Chondrocyte (in vitro differentiated cells): ENCODE measurements at places on chromosomes 2 and 18. TPM values are rescaled to one million over a fixed set of nuclear protein-coding genes. Genes with fewer than 3 reads are reported as not detected.

The FZD7 gene
- 61.0 to 66.2 TPM (median 63.1 TPM) in 3 replicates for total RNA-seq

The RAB6C gene
- total RNA-seq: 0.24 to 0.37 TPM (median 0.31 TPM) in 3 replicates

DNA sequence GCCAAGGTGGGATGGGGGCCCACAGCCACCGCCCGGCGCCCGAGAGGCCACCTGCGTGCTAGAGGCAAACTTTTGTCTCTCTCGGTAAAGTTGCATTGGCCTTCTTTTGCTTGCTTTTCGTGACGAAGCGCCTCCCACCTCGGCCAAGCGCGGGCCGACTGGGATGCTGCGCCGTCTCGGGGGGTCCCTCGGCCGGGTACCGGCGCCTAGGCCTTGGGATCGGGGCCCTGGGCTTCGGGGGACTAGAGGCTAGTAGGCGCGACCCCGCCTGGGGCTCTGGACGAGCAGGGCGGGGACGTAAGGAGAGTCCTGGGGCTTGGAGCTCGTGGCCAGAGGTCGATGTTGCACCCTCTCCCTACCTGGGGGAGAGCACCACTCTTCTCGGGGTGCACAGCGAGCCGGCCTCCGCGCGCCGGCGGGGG lies 545 bp downstream of the GLI2 start:
- peaks cover 2% of the 10 kb centered on the region for H3K36me3 ChIP-seq
- H3K27me3 ChIP-seq: no peaks in the 10 kb centered on the region

DNA sequence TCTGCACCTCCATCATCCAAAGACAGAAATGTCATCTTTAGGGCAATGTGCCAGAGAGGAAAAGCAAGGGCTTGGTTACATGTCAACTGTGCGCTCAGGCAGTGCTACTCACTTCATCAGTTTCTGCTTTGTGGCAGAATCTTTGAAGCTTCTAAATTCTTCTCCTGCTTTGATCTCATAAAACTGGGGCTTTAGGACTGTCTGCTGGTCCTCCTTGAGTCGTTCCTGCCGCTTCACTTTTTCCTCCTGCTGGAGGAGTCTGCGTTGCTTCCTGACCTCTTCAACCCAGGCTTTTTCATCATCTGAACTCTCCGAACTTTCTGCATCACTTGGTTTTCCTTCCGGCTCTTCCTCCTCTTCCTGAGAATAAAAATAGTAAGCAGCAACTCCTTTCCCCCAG lies 100.8 kb downstream of the NOL10 start:
- no peaks in the 10 kb centered on the region for H3K27me3 ChIP-seq
- no peak for DNase-seq
- H3K36me3 ChIP-seq: peaks cover 22% of the 10 kb centered on the region
- H3K4me1 ChIP-seq: peaks cover 42% of the 10 kb centered on the region

GRCh38 chr18:986552-986951 lies 81.9 kb downstream of the ADCYAP1 start:
- H3K4me3 ChIP-seq: no peak overlapping the region
- peaks cover 46% of the 10 kb centered on the region for H3K4me1 ChIP-seq
- peak overlapping the region; percentile 62 for H3K27ac ChIP-seq
- no peaks in the 10 kb centered on the region for H3K27me3 ChIP-seq

DNA sequence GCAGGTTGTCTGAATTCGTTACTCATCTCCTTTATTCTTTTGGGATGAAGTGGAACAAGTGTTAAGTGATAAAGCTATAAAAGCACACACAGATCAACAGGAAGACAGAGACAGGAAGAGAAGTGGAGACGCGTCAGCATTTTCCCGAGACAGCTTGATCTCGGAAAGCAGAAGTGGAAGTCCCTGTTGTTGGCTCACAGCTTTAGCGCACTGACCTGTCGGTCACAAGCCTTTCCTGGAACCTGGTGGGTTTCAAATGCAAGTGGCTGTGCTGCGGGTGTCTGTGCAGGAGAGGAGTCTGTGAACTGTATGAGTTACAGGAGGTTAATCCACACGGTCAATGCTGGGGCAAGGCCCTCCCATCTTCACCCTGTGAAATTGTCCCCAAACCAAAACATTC lies 116.6 kb upstream of the PELI1 start:
- no peaks in the 10 kb centered on the region for H3K36me3 ChIP-seq
- no peak overlapping the region for H3K27ac ChIP-seq
- peaks cover 40% of the 10 kb centered on the region for H3K4me1 ChIP-seq
- no peak for DNase-seq

DNA sequence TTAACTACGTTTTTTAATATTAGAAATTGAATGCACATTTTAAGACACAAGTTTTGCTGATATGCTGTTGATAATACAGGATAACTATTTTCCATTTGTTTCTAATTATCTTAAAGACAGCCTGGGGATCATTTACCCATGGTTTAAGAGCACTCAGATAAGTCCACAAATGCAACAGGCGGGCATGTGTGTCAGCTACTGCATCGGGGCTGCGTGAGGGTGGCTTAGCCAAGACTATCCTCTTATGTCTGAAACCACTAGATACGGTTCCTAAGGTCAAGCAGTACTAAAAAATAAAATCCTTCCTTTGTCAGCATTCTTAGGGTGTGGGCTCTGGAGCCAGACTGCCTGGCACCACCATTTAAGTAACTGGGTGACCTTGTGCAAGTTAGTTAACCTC lies 254.8 kb downstream of the SATB2 start:
- H3K4me1 ChIP-seq: no peaks in the 10 kb centered on the region
- DNase-seq: no peak
- peaks cover 28% of the 10 kb centered on the region for H3K27me3 ChIP-seq
- no peaks in the 10 kb centered on the region for H3K36me3 ChIP-seq

DNA sequence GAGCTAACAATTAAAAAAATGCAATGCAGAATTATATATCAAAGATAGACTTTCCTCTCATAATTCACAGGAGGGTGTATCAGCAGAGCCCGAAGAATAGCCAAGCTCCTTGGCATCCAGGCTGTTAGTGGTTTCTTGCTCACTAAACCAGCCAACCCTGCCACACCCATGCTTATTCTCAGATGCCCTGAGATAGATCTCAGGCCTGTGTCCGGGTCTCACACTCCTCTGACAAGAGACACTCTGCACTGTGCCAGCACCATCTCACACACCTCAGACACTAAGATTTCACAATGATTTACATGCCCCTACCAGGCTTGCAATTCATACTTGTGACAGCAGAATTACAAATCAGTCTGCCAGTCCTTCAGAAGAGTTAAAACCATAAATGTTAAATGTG lies 64.5 kb downstream of the OSBPL1A start:
- no peaks in the 10 kb centered on the region for H3K4me1 ChIP-seq
- DNase-seq: no peak
- no peak overlapping the region for H3K27ac ChIP-seq
- H3K27me3 ChIP-seq: no peaks in the 10 kb centered on the region

The CD28 gene
- total RNA-seq: 0.05 TPM in 1 of 3 replicates, not detected in the others

DNA sequence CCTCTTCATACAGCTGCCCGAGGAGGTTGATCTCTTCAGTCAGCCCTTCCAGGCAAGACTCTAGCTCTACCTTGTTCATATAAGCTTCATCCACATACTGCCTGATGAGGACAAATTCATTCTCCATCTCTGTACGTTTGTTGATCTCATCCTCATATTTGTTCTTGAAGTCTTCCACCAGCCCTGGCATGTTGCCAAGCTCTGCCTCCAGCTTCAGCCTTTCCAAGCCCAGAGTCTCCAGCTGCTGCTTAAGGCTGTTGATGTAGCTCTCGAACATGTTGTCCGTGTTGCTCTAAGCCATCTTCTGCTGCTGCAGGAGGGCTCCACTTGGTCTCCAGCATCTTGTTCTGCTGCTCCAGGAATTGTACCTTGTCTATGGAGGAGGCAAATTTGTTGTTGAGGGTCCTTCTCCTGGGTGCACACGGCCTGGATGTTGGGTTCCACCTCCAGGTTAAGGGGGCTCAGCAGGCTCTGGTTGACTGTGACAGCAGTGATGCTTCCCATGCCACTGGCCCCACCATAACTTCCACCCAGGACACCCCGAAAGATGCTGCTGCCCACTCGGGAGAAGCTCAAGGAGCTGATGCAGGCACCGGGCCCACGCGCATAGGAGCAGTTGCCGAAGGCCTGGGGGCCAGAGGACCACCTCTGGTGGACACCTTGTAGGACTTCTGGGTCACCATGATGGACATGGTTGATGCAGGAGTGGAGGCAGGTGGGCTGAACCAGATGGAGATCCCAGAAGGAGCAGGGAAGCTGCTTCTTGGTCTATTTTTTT lies 30.3 kb downstream of the ICA1L start:
- peaks cover 5% of the 10 kb centered on the region for H3K36me3 ChIP-seq
- no peaks in the 10 kb centered on the region for H3K27me3 ChIP-seq
- peak; percentile 82 for DNase-seq
- no peak overlapping the region for H3K27ac ChIP-seq
- H3K4me1 ChIP-seq: no peaks in the 10 kb centered on the region

GRCh38 chr2:74048843-74049519 lies 64.3 kb downstream of the TET3 start:
- H3K27ac ChIP-seq: no peak overlapping the region
- no peak overlapping the region for H3K4me3 ChIP-seq
- H3K36me3 ChIP-seq: peaks cover 10% of the 10 kb centered on the region
- peaks cover 31% of the 10 kb centered on the region for H3K4me1 ChIP-seq
- H3K27me3 ChIP-seq: no peaks in the 10 kb centered on the region
- no peak for DNase-seq

The IMMT gene
- total RNA-seq: 62.3 to 75.0 TPM (median 70.1 TPM) in 3 replicates

DNA sequence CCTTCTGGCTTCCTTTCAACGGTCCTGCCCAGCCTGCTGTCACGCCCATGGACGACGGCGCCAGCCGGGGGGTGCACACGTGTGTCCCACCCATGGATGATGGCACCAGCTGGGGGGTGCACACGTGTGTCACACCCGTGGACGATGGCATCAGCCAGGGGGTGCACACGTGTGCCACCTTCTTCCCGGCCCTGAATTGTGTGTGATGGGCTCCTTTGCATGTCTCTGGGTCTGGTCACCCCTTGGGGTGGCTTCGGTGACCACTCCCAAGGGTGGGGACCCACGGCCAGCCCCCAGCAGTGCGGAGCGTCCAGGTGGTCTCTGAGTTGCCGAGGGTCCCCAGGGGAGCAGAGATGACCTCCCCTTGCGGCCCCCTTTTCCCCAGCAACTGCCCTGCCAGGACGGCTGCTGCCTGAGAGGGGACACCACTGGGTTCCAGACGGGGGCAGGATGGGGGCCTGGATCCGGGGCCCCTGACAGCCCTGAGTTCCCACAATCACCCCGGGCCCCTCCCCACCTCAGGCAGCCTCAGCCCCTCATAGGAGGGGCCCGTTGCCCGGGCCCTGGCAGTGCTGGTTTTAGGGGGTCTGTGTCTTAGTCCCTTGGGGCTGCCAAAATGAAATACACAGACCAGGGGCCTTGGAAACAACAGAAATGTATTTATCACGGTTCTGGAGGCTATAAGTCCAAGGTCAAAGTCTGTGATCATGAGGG lies 9.4 kb downstream of the NEU4 start:
- no peaks in the 10 kb centered on the region for H3K36me3 ChIP-seq
- peaks cover 10% of the 10 kb centered on the region for H3K27me3 ChIP-seq
- H3K27ac ChIP-seq: no peak overlapping the region
- DNase-seq: peak; percentile 77

DNA sequence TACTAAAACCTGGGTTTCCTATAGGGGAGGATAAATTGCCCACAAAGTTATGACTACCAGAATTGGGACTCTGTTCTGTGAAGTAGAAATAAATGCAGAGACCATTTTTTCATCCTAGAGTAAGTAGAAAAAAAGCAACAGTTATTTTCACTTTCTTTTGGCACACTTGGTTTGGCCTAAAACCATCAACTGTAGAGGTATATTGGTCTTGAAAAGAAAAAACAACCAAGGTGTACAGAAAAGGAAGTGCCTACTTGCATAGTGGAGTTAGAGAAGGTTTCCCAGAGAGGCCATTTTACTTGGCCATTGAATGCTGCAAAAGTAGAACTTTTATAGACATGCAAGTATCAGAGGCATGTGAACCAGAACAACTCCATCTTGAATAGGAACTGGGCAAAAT lies 89.4 kb upstream of the TACR1 start:
- H3K36me3 ChIP-seq: no peaks in the 10 kb centered on the region
- no peak overlapping the region for H3K27ac ChIP-seq
- no peaks in the 10 kb centered on the region for H3K4me1 ChIP-seq
- no peak overlapping the region for H3K4me3 ChIP-seq

The IL1A gene
- not detected in 3 replicates for total RNA-seq

The ANKRD53 gene
- 0.85 to 2.2 TPM (median 1.8 TPM) in 3 replicates for total RNA-seq
